ENCODE measurements at places on chromosomes 4 and X.

DNA sequence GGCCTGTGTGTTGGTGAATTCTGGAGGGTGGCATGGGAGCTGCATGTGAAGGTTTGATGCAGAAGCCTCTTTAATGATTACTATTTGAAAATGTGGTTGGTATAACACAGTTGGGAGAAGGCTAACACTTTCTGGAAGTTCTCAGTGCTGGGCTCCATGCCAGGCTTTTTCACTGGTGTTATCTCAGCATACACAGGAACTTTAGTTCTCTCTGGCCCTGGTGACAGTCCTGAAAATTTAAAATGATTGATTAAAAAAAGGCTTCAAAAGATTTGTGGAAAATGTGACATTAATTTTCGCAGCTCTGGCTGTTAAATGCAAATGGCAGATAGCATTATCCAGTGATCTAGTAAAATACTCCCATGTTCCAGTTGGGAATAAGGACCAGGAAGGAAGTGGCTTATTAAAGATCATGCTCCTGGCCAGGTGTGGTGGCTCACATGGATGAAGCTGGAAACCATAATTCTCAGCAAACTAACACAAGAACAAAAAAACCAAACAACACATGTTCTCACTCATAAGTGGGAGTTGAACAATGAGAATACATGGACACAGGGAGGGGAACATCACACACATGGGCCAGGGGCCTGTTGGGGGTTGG lies 36.6 kb downstream of the DIPK2B start:
- no peak for DNase-seq

DNA sequence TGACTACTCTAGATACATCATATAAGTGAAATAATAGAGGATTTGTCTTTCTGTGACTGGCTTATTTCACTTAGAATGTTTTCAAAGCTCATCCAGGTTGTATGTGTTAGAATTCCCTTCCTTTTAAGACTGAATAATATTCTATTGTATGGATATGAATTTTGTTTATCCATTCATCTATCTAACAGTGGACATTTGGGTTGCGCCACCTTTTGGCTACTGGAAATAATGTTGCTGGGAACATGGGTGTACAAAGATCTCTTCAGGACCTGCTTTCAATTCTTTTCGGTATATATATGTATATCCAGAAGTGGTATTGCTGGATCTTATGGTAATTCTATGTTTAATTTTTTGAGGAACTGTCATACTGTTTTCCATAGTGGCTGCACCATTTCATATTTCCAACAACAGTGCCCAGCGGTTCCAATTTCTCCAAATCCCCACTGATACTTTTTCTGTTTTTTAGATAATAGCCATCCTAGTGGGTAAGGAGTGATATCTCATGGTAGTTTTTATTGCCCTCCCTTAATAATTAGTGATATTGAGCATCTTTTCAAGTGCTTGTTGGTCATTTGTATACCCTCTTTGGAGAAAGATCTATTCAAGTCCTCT lies 3.4 kb upstream of the SCD5 start:
- no peak for DNase-seq

DNA sequence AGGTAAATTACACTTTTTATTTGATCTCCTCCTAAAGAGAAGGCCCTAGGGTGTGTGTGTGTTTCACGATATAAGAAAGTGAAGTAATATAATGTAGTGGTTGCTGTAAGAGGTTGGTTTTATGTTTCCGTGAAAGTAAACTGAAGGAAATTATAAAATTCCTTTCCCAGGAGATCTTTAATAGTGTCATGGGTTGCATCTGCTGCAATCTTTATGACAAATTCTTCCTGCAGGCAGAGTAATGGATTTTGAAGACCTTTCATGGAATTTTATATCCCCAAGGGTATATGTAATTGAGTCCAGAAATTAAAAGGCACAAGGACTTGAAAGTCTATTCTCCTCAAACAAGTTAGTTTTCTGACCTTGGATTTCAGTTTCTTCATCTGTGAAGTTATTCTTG lies 538.6 kb downstream of the ANKRD50 start:
- no peak for DNase-seq

DNA sequence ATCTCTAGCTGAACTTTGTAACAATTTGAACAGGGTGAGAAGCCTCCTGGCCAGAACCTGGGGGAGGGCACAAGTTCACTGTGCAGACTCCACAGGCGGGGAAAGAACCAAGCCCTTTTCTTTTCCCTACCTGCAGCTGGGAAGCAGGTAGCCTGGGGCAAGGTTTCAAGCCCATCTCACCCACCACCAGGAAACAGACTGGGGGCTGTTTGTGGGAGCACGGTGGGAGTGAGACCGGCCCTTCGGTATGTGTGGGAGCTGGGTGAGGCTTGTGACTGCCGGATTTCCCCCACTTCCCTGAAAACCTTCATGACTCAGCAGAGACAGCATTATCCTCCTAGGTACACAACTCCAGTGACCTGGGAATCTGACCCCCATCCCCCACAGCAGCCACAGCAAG lies 211.7 kb downstream of the ZNF674 start:
- no peak for DNase-seq

DNA sequence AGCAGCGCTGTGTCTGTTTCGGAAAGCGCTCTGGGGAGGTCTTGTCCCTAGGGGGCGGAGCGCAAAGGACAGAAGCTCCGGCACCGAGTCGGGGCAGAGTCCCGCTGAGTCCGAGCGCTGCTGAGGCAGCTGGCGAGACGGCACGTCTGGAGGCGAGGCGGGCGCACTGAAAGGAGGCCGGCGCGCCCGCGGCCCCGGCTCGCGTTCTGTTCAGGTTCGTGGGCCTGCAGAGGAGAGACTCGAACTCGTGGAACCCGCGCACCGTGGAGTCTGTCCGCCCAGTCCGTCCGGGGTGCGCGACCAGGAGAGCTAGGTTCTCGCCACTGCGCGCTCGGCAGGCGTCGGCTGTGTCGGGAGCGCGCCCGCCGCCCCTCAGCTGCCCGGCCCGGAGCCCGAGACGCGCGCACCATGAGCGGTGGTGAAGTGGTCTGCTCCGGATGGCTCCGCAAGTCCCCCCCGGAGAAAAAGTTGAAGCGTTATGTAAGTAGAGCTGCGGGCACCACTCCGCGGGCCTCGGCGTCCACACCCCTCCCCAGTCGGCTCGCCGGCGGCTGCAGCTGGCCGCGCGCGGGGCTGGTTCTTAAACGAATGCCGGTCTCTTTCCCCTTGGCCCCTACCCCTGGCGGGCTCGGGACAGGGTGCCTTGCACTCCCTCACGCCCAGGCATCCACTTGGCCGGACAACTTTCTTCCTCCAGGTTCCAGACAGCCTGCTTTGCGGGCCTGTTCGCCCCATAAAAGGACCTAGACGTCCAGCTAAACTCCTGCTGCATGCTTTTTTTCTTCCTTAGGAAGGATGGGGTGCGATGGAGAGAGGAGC lies at the start of gene GAB1:
GAB1 (plus strand) TSS at position 96 of the 819 bp plus-strand sequence; CDS start at position 409, 313 bp downstream.
- DNase-seq, result no peak

DNA sequence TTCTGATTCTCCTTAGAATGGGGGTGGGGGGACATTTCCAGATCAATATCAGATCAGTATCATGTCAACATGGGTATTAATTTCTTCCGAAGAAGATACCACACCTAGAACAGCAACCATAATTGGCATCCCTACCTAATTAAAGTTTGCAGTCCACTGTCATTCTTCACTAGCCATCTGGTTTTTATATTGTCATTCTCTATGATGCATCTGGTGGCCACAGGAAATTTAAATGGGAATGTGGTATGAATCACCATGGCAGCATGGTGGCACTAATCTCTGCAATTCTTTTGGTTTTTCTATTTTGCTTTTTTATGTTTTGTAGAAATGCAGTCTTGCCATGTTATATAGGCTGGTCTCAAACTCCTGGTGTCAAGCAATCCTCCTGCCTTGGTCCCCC lies 16.6 kb upstream of the UBE2D3 start:
- no peak for DNase-seq

Data from glomerular endothelial cell (primary cell).